B cell (primary cell): ENCODE measurements at places on chromosomes 12 and 14. TPM values are rescaled to one million over a fixed set of nuclear protein-coding genes. Genes with fewer than 3 reads are reported as not detected.

GRCh38 chr14:105418269-105419194, 1.1 kb upstream of the MTA1 start:
- H3K4me1 ChIP-seq = peaks cover 38% of the 10 kb centered on the region
- no peak for DNase-seq
- H3K27ac ChIP-seq = no peak overlapping the region
- peaks cover 15% of the 10 kb centered on the region for H3K27me3 ChIP-seq

DNA sequence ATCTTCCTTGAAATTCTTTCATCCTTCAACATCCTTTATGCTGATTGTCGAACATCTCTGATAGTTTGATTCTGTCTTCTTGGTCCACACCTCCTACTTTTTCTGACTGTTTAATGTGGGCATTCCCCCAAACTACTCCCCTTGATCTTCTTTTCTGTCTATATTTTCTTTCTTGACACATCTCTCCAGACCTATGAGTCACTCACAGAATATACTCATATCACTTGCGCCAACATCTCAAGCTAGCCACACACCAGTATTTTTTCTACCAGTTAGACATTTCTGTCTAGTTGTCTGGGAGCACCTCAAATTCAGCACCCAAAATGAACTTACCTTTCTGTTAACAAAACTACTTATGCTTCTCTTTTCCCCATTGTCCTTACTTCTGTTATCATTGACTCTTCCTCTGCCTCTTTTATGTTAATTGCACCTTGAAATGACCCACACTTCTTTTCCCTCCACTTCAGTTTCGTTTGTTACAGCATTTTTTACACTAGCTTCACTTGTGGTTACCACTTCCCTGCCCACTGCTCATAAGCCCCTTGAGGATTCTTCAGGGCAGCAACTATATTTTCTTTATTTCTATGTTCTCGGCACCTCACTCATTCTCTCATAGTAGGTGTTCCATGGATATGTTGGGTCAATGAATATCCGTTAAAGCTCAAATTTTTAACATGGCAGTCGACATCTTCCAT, 33.5 kb downstream of the TSHR start:
- peak; percentile 12 for DNase-seq
- no peak overlapping the region for H3K27ac ChIP-seq
- H3K4me1 ChIP-seq = peaks cover 6% of the 10 kb centered on the region
- H3K27me3 ChIP-seq = no peaks in the 10 kb centered on the region
- H3K36me3 ChIP-seq = no peaks in the 10 kb centered on the region

- H3K4me3 ChIP-seq = no peak overlapping the region
- peaks cover 23% of the 10 kb centered on the region for H3K4me1 ChIP-seq
- H3K36me3 ChIP-seq = no peaks in the 10 kb centered on the region
- peaks cover 5% of the 10 kb centered on the region for H3K27me3 ChIP-seq
Observed at GRCh38 chr14:103126873-103127304, 3.6 kb downstream of the TNFAIP2 start.

GRCh38 chr14:99860219-99860618, 67.0 kb downstream of the EML1 start:
- DNase-seq = no peak
- no peaks in the 10 kb centered on the region for H3K27me3 ChIP-seq
- no peak overlapping the region for H3K4me3 ChIP-seq

The REP15 gene
- 0.44 TPM in 1 of 2 replicates, not detected in the other for total RNA-seq

DNA sequence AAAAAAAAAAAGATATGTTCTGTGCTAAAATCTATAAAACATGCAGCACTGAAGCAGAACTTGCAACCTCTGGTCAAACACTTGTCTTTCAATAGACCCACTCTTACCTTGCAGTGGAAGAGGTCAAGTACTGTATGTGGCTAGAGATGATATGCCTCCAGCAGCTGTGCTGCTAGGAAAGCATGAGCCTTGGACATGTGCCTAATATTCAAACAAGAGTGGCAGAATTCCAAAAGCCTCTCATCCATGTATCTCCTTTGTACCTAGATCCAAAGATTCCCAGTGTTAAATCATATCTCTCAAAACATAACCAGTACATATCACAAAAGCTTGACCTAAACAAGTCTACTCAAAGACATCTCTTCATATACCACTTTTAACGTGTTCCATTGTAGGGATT, 105.0 kb upstream of the CPNE8 start:
- no peak overlapping the region for H3K4me3 ChIP-seq
- DNase-seq = no peak
- no peak overlapping the region for H3K27ac ChIP-seq
- H3K36me3 ChIP-seq = no peaks in the 10 kb centered on the region

The TRHDE gene
- total RNA-seq = not detected in 2 replicates

DNA sequence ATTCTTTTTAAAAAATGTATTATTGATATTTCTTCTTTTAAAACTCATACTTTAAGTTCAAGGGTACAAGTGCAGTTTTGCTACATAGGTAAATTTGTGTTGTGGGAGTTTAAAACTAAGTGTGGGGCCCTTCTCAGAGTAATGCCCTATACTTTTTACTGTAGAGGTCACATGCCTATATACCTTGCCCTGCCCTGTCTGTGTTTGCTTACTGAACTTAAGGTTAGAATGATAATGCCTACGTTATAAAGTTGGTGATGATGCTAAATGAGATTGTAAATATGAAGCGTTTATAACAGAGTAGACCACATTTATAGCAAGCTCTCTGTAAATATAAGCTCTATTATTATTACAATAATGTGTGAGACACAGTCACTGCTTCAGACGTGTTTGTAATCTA, 261.9 kb downstream of the RASSF9 start:
- no peaks in the 10 kb centered on the region for H3K36me3 ChIP-seq
- no peak for DNase-seq
- no peaks in the 10 kb centered on the region for H3K4me1 ChIP-seq
- H3K27ac ChIP-seq = no peak overlapping the region
- H3K27me3 ChIP-seq = no peaks in the 10 kb centered on the region
- H3K4me3 ChIP-seq = no peak overlapping the region

DNA sequence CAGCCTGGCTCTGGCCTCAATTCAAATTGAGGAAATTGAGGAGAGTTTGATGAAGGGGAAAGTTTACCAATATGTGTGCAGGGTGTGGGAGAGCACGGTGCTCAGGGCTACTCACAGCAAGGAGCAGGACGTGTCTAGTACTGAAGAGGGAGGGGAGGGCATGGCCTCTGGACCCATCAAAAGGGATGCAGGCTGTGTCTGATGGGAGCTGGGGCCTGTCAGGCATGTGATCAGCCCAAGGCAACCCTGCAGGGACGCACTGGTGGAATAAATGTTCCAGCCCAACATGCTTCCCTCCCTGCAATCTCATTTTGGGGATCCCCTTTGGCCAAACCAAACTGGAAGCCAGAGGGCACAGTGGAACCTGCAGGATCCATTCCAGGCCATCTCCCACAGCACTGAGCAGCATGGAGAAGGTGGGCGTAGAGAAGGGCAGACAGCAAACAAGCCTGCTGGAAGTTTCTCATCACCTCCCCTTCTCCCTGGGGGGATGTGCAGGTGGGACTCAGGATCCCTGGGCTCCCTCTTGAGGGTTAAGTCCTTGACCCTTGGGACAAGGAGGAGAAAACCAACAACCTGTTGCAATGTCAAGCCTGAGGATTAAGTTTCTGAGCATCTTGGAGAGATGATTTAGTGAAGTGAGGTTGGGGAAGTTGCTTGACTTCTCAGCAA, 17.8 kb upstream of the RBM19 start:
- H3K36me3 ChIP-seq = no peaks in the 10 kb centered on the region
- H3K27ac ChIP-seq = no peak overlapping the region
- no peak overlapping the region for H3K4me3 ChIP-seq
- no peak for DNase-seq

GRCh38 chr14:103282932-103283331, 51.1 kb upstream of the EIF5 start:
- H3K4me1 ChIP-seq = peaks cover 11% of the 10 kb centered on the region
- H3K36me3 ChIP-seq = no peaks in the 10 kb centered on the region

GRCh38 chr14:94517248-94517640, 8.0 kb upstream of the SERPINA12 start:
- H3K27ac ChIP-seq = no peak overlapping the region
- no peak overlapping the region for H3K4me3 ChIP-seq
- no peaks in the 10 kb centered on the region for H3K36me3 ChIP-seq
- no peaks in the 10 kb centered on the region for H3K27me3 ChIP-seq
- DNase-seq = no peak

- peak overlapping the region; percentile 37 for H3K4me3 ChIP-seq
- peaks cover 45% of the 10 kb centered on the region for H3K4me1 ChIP-seq
- H3K27ac ChIP-seq = peak overlapping the region; percentile 60
- DNase-seq = peak; percentile 66
- H3K27me3 ChIP-seq = no peaks in the 10 kb centered on the region
- no peaks in the 10 kb centered on the region for H3K36me3 ChIP-seq
Observed at GRCh38 chr12:104682790-104683279, 226.1 kb downstream of the CHST11 start.
